Type B pancreatic cell (in vitro differentiated cells): ENCODE measurements at places on chromosomes 1 and 21. TPM values are rescaled to one million over a fixed set of nuclear protein-coding genes. Genes with fewer than 3 reads are reported as not detected.

DNA sequence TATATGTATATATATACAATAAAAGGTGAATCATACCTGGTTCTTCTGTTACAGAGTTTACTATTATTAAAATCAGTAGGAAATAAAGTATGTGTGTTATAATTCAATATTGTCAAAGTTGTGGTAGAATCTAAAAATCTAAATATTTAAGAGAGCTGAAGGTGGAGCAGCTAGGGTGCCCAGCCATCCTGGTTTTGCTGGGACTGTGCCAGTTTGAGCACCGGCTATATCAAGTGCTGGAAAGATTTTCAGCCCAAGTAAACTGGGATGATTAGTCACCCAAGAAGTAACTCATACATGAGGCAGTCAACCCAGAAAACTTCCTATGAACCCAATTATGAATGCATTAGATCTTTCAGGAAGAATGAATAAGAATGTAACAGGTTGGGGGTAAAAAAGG, 16.9 kb upstream of the KRTAP19-5 start:
- H3K36me3 ChIP-seq: no peaks in the 10 kb centered on the region
- H3K27me3 ChIP-seq: no peaks in the 10 kb centered on the region
- no peaks in the 10 kb centered on the region for H3K4me1 ChIP-seq
- H3K4me3 ChIP-seq: no peak overlapping the region

DNA sequence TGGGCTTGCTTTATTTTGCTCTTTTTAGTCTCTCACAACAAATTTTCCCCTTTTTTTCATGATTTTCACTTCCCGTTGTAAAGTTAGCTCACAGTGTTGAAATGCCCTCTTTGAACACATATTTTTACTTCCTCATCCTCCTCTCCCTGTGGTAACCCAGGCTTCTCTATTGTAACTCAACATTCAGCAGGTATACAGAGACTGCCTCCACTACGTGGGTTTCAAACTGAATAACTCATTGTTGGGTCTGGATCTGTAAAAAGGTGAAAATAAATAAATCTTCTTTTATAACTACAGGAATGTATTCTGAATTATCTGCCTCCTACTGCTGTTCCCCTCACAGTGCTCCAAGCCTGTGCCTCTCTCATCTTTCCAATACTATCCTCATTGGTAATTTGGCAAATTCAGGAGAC, 166.4 kb downstream of the RUNX1 start:
- peaks cover 51% of the 10 kb centered on the region for H3K27me3 ChIP-seq
- H3K27ac ChIP-seq: peak overlapping the region; percentile 1
- H3K36me3 ChIP-seq: peaks cover 8% of the 10 kb centered on the region
- no peak overlapping the region for H3K4me3 ChIP-seq
- DNase-seq: no peak

GRCh38 chr1:46408356-46409062, 14.4 kb downstream of the FAAH start:
- no peaks in the 10 kb centered on the region for H3K27me3 ChIP-seq
- peaks cover 14% of the 10 kb centered on the region for H3K4me1 ChIP-seq
- no peak overlapping the region for H3K27ac ChIP-seq

DNA sequence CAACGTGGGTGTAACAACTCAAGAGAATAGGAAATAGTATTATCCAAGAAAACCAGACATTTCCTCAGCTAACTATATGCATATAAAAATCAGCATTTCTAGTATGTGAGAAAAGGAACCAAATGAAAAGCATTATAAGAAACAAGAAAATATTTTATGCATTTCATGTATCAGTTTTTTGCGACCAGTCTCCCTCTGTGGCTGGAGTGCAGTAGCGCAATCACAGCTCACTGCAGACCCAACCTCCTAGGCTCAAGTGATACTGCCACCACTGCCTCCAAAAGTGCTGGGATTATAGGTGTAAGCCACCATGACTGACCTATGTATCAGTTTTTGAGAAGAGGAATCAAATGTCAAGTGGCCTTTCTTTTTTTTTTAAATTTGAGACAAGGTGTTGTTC, 31.0 kb downstream of the SLC16A1 start:
- no peaks in the 10 kb centered on the region for H3K4me1 ChIP-seq
- DNase-seq: no peak
- H3K27me3 ChIP-seq: no peaks in the 10 kb centered on the region
- peaks cover 33% of the 10 kb centered on the region for H3K36me3 ChIP-seq

GRCh38 chr1:166164995-166165660, 1.7 kb downstream of the FAM78B start:
- H3K27ac ChIP-seq: peak overlapping the region; percentile 56
- peak overlapping the region; percentile 88 for H3K4me3 ChIP-seq
- H3K36me3 ChIP-seq: no peaks in the 10 kb centered on the region
- DNase-seq: peak; percentile 75
- H3K27me3 ChIP-seq: peaks cover 85% of the 10 kb centered on the region

GRCh38 chr1:206949641-206950040, 3.4 kb upstream of the PIGR start:
- H3K36me3 ChIP-seq: no peaks in the 10 kb centered on the region
- no peak for DNase-seq
- no peak overlapping the region for H3K27ac ChIP-seq
- peaks cover 29% of the 10 kb centered on the region for H3K4me1 ChIP-seq
- H3K27me3 ChIP-seq: peaks cover 24% of the 10 kb centered on the region
- H3K4me3 ChIP-seq: no peak overlapping the region

- no peaks in the 10 kb centered on the region for H3K27me3 ChIP-seq
- no peak for DNase-seq
- peaks cover 6% of the 10 kb centered on the region for H3K4me1 ChIP-seq
- no peaks in the 10 kb centered on the region for H3K36me3 ChIP-seq
These were observed 176.9 kb downstream of the NEK7 start for GRCh38 chr1:198333744-198334143.

- DNase-seq: no peak
- H3K36me3 ChIP-seq: no peaks in the 10 kb centered on the region
- H3K4me1 ChIP-seq: no peaks in the 10 kb centered on the region
- H3K27me3 ChIP-seq: no peaks in the 10 kb centered on the region
- H3K4me3 ChIP-seq: no peak overlapping the region
These were observed 71.5 kb upstream of the RGS4 start for GRCh38 chr1:162997499-162998285.

DNA sequence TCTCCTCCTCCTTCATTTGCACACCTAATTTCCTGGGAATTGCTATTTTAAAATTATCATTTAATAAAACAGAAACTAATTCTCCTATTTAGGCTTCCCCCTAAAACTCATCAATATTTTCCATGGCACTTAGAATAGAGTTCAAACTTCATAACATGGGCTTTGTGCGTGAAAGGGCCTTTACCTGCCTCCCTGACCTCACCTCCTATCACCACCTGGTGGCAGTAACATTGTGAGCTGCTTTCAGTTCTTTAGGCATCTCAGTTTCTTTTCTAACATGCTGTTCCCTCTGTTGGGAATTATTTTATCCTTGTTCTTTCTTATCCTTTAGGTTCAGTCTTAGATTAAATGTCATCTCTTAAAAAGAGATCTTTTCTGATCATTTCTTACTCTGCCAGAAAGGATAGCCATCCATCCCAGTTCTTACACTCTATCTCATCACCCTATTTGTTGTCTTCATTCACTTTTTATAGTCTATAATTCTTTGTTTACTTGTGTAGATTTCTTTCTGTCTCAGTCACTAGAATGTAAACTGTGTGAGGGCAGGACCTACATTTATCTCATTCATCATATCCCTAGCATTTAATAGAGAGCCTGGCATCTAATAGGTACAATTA, 133.8 kb upstream of the KIAA1614 start:
- no peaks in the 10 kb centered on the region for H3K27me3 ChIP-seq
- H3K4me3 ChIP-seq: no peak overlapping the region
- peaks cover 5% of the 10 kb centered on the region for H3K4me1 ChIP-seq
- no peak for DNase-seq
- no peak overlapping the region for H3K27ac ChIP-seq
- no peaks in the 10 kb centered on the region for H3K36me3 ChIP-seq

- no peak for DNase-seq
- H3K4me1 ChIP-seq: peaks cover 20% of the 10 kb centered on the region
- no peaks in the 10 kb centered on the region for H3K36me3 ChIP-seq
- H3K4me3 ChIP-seq: peak overlapping the region; percentile 84
- peaks cover 6% of the 10 kb centered on the region for H3K27me3 ChIP-seq
These were observed 42.6 kb downstream of the CD34 start for GRCh38 chr1:207868251-207868773.

- no peak for DNase-seq
- H3K27ac ChIP-seq: no peak overlapping the region
- no peaks in the 10 kb centered on the region for H3K27me3 ChIP-seq
- H3K4me3 ChIP-seq: no peak overlapping the region
- H3K36me3 ChIP-seq: no peaks in the 10 kb centered on the region
These were observed 54.7 kb downstream of the NEGR1 start for GRCh38 chr1:72227667-72228066.

GRCh38 chr1:235407419-235407818, 40.2 kb downstream of the TBCE start:
- DNase-seq: no peak
- H3K4me3 ChIP-seq: no peak overlapping the region
- no peak overlapping the region for H3K27ac ChIP-seq
- no peaks in the 10 kb centered on the region for H3K27me3 ChIP-seq
- peaks cover 3% of the 10 kb centered on the region for H3K36me3 ChIP-seq

DNA sequence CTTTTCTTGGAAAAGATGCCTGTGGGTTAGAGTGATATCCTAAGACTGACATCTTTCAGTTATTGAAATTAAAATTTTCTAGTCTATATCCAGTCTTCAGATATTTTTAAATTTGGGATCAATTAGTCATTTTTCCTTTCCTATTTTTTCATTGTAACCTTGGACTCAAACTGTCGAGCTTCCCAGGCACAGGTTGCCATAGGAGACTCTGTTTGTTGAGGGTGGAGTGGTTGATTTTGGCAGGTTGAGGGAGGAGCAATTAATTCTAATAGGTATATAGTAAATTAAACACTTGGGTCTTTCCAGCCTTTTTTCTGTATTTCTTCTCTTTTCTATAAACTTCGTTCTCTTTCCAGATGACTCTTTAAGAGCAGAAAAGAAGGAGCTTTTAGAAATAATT, 326.8 kb downstream of the ASTN1 start:
- H3K4me3 ChIP-seq: no peak overlapping the region
- no peaks in the 10 kb centered on the region for H3K36me3 ChIP-seq
- H3K27ac ChIP-seq: no peak overlapping the region
- H3K27me3 ChIP-seq: no peaks in the 10 kb centered on the region
- DNase-seq: no peak

- peaks cover 51% of the 10 kb centered on the region for H3K4me1 ChIP-seq
- H3K27ac ChIP-seq: peak overlapping the region; percentile 97
- peak overlapping the region; percentile 98 for H3K4me3 ChIP-seq
- H3K36me3 ChIP-seq: peaks cover 8% of the 10 kb centered on the region
- DNase-seq: no peak
- H3K27me3 ChIP-seq: peaks cover 3% of the 10 kb centered on the region
These were observed 716 bp downstream of the INAVA start for GRCh38 chr1:200895443-200895789.

- no peak overlapping the region for H3K4me3 ChIP-seq
- H3K27me3 ChIP-seq: peaks cover 53% of the 10 kb centered on the region
- peaks cover 5% of the 10 kb centered on the region for H3K4me1 ChIP-seq
- no peak for DNase-seq
These were observed 617.3 kb downstream of the MATN1 start for GRCh38 chr1:30106125-30106524.

- H3K27ac ChIP-seq: no peak overlapping the region
- no peaks in the 10 kb centered on the region for H3K4me1 ChIP-seq
- H3K27me3 ChIP-seq: no peaks in the 10 kb centered on the region
- no peak overlapping the region for H3K4me3 ChIP-seq
These were observed 55.6 kb upstream of the PRMT6 start for GRCh38 chr1:107000902-107001301.

GRCh38 chr1:153963850-153964331, 554 bp upstream of the SLC39A1 start:
- H3K27ac ChIP-seq: peak overlapping the region; percentile 99
- peaks cover 9% of the 10 kb centered on the region for H3K36me3 ChIP-seq
- DNase-seq: no peak
- H3K4me3 ChIP-seq: peak overlapping the region; percentile 92
- no peaks in the 10 kb centered on the region for H3K27me3 ChIP-seq
- H3K4me1 ChIP-seq: peaks cover 42% of the 10 kb centered on the region

FMO2 gene
- total RNA-seq: 0.60 TPM in 1 of 2 replicates, not detected in the other

LYPLAL1 gene
- total RNA-seq: 25.7 and 29.7 TPM in 2 replicates

OR2M3 gene
- not detected in 2 replicates for total RNA-seq

GUCA2B gene
- total RNA-seq: 0.69 and 0.92 TPM in 2 replicates
